Activated CD4-positive, alpha-beta T cell treated with anti-CD3 and anti-CD28 coated beads, Interleukin-2, amount 50 U/mL, for 48 hours (primary cell): ENCODE measurements at places on chromosomes 4 and X.

DNA sequence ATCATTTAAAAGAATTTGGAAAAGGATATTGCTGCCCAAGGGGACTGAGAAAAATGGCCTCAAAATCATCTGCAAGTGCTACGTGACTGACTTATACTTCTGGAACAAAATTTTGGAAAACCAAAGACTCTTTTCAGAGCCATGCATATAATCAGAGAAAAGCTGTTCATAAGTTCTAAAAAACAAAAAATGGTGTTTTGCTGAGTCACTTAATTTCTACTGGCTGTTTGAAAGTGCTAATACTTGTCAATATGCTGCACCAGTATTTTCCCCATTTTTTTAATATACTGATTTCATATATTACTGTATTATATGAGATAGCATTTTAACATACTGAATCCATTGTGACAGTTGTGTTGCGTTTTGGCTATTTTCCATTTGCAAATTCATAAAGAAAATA, 61.5 kb upstream of the ZMAT1 start:
- no peak for DNase-seq

DNA sequence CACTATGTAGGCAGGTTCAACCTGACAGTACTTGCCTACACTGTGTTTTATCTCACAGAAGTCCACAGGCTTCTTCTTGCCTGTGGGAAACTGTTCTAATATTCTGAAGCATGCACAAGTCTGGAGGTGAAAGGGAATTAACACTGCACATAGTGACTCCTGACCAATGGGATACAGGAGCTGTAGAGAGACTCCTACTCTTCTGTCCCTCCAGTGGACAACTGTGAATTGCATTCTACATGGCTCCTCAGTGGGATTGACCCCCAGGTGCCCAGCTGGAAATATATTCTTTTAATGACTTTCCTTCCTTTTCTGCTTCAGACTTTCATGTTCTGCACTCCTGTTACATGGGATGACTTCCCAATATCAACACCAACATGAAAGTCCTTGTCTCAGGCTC, 8.2 kb upstream of the YIPF6 start:
- DNase-seq = no peak

DNA sequence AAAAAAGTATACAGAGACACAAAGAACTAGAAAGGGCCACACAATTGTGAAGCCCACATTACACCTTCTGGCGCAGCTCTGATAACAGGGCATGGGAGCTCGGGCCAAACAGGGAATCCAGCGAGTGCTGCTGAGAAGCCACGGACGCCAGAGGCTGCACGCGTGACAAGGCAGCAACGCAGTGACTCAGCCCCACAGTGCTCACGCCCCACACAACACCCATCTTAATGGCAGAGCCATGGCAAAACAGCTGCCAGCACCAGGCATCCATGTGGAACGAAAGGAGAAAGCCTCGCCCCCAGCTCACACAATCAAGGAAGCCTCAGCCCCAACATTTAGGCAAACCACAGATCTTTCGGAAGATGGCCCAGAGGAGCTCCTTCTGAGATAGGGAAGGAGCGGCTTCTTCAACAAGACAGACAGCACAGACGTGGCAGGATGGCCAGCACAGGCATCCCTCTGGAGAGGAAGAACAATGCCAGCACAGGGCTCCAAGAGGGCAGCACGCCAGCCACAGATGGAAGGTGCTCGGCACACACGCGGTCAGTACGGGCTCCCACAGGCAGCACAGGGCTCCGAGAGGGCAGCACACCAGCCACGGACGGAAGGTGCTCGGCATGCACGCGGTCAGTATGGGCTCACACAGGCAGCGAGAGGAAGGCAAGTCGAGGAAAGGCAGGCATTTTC, 33.1 kb downstream of the GAK start:
- no peak for DNase-seq

DNA sequence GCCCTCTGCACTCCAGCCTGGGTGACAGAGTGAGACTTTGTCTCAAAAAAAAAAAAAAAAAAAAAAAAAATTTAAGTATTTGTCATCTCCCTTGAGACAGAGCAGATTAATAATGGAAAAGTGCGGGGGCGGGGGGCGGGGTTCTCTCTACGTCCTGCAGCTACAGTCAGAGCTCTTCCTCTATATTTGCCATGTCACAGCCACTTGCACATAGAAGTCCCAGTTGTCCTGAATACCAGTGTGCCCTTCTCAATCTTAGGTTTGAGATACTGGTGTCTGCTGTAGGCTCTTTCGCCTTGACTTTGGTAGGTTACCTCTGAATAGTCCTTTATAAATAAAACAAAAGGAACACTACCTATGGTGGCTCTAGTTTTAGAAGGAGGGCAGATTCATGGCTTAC, 237.8 kb upstream of the PGRMC2 start:
- no peak for DNase-seq

- no peak for DNase-seq
These were observed 318.0 kb upstream of the HS3ST1 start for GRCh38 chr4:11746734-11747133.

- DNase-seq = no peak
These were observed 39.4 kb downstream of the ARHGAP6 start for GRCh38 chrX:11626351-11626750.

GRCh38 chr4:111930659-111931058, 214.6 kb upstream of the FAM241A start:
- DNase-seq = no peak

GRCh38 chr4:85423431-85423830, 51.5 kb upstream of the ARHGAP24 start:
- no peak for DNase-seq
